ENCODE measurements at places on chromosomes 11 and 22.

DNA sequence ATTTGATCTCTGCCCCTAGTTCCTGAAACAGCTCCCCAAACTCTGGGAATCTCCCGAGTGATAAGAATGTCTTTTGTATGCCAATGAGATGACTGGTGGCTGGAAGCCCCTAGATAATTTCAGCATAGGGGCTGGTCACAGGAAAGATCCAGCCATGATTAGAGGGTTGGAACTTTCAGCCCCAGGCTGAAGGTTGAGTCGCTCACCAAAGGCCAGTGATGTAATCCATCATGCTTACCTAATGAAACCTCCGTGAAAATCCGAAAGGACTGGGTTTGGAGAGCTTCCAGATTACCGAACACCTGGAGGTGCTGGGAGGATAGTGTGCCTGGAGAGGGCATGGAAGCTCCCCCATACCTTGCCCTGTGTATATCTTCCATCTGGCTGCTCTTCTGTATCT, 26.0 kb downstream of the LRRC32 start:
- DNase-seq, result no peak

DNA sequence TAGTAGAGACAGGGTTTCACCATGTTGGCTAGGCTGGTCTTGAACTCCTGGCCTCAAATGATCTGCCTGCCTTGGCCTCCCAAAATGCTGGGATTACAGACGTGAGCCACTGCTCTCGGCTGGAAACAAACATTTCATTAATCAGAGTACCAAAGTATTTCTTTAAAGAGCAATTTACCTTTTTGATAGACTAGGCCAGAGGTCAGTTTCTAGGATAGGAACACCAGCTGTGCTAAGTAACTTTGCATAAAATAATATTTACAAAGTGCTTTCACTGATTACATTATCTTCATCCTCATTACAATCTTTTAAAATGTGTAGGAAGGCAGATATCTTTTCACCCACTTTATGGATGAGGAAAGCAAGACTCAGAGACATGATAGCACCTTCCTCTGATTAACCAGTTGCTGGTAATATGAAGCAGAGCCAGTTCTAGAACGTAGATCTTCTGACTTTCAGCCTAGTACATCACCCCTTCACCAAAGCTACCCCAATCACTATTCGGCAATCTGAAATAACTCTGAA, 355.2 kb downstream of the SOX6 start:
- no peak for DNase-seq

DNA sequence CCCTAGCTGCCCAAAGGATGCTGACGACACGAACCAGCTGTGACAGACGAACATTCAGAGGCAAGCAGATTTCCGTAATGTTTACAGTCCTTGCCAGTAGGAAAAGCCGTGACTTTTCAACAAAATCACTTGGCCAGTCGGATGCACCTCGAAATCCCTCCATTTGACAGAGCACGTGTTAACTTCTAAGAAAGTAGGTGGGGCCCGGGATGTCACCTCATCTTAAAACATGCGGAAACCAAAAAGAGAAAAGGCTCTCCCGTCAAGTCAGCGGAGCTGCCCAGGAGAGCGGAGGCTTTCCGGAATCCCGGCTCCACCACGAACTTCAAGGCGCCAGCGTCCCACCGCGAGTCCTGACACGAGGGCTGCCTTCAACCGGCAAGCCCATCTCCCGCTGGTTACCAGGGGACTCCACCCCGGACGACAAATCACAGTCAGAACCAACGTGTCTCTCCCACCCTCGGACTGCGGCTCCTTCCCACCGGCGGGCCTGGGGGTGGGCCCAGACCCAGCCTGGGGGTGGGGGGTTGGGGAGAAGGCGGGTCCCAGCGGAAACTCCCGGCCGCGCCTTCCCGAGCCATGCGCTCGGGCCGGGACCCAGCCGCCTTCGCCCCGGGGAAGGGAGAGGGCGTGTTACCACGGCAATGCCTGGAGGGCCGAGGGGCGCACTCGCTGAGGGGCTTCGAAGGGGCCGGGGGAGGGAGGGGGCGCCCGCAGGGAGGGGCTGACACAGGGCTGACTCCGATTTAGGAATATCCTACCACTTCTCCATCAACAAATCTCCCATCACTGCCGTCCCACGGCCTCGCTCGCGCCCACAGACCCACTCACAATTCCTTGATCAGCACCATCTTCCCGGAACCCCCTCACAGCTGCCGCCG, 475 bp downstream of the PITPNB start:
- peak; percentile 40 for DNase-seq

DNA sequence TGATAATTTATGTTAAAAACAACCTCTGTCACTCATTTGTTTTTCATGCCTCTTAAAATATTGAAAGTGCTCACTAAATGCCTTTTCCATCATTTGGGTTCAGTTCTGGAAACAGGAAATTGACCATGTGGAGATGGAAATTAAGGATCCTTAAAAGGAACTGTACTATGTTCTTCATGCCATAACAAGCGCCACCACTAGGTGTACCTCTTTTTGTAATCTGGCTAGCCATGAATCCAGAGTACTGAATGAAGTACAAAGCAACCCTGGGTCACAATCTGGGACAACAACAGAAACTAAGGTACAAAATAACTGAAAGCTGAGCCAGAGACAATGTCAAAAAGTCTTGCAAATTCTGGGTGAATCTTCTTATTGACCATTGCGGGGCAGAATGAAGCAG, 559.1 kb downstream of the FAM181B start:
- no peak for DNase-seq

DNA sequence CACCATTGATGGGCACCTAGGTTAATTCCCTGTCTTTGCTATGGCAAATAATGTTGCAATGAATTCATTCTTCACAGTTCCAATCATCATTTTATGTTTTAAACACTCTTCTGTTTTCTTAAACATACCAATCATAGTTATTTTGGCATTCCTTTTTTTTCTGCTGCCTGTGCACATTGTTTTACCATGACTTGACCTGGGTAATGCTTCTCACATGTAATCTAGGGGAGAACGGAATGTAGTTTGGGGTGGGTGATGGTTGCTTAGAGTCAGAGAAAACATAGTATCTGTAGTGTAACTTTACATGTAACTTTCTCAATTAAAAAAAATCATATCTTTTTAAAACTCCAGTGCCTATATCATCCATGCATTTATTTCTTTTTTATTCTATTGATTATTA, 1945.3 kb upstream of the RAG2 start:
- no peak for DNase-seq

GRCh38 chr11:29343465-29344333, 673.1 kb downstream of the KCNA4 start:
- no peak for DNase-seq

DNA sequence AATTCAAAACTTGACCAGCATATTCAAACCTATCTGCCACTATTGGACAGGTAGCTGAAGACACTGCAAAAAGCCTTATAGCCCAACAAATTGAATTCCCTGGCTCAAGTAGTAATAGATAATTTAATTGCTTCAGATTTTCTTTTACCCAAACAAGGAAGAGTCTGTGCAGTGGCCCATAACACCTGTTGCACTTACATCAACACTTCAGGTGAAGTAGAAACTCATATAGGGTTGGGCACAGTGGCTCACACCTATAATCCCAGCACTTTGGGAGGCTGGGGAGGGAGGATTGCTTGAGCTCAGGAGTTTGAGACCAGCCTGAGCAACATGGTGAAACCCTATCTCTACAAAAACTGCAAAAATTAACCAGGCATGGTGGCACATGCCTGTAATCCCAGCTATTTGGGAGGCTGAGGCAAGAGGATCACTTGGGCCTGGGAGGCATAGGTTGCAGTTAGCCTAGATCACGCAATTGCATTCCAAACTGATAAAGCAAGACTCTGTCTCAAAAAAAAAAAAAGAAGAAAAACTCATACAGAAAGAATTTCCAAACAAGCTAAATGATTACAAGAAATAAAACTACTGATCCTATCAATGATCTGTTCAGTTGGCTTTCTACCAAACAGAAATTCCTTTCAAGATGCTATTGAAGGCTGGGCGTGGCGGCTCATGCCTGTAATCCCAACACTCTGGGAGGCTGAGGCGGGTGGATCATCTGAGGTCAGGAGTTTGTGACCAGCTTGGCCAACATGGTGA, 9.5 kb downstream of the FOLR3 start:
- DNase-seq, result no peak

- no peak for DNase-seq
Measured at GRCh38 chr11:7514099-7514591, 346 bp downstream of the PPFIBP2 start.

DNA sequence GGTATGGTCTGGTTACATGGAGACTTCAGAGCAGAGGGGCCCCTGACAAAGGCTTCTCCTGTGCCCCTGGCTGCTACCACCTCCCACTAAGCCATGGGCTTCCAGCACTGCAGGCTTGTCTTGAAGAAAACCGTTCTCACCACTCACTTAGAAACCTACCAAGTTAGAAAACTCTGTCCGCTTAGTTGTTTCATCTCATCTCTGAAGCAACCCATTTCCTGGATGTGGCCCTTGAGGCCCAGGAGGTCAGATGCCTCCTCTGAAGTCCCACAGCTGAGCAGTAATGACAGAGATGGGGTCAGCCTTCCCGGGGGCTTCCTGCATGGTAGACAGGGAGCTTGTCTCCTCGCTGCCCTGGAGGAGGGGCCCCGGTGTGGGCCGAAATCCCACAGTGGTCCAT, 12.9 kb downstream of the CSF2RB start:
- DNase-seq, result no peak

DNA sequence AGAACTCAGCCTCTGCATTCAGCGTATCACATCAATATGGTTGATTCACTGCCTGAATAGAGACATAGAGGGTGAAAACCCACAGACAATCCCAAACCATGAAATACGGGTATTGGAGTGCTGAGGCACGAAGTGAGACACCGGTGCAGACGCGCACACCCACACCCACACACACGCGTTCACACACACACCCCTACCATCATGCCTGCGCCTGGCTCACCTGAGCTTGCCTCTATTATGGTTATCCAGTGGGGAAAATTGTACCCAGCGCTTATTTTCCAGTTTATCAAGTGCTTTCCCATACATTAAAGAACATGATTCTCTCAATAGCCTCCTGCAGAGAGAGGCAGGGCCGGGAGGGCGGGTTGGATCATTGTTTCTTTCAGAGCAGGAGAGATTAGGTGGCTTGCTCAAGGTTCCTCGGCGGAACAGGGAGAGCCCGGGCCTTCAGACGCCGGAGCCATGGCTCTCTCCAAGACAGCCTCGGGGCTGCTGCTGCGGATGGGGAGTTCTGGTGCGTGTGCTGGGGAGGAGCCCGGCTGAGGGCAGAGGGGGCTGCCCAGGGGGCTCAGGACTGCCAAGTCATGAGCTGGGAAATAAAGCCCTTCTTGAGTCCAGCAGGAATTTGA, 78.9 kb upstream of the THY1 start:
- DNase-seq, result no peak

GRCh38 chr11:115238791-115239190, 265.4 kb downstream of the CADM1 start:
- no peak for DNase-seq

DNA sequence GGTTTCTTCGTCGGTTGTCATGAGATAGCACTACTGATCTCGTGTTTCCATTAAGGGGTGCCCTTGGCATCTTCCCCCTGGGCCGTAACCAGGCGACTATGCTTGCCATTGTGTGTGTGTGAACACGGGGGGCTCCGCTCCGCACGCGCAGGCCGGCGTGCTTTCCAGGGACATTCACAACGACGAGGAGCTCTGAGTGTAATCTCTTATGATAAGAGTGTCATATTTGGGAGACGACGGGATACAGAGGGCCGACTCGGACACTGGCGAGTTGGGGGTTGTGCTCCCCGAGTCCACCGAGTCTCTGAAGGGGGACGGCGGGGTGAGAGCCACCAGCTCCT, 170.9 kb upstream of the CTSC start:
- DNase-seq, result no peak

- DNase-seq, result no peak
Measured at GRCh38 chr22:37611207-37611606, 2.6 kb downstream of the GGA1 start.

GRCh38 chr11:12552692-12553091, 121.5 kb upstream of the TEAD1 start:
- DNase-seq, result no peak

GRCh38 chr22:36180038-36180880, 19.7 kb upstream of the APOL3 start:
- peak; percentile 66 for DNase-seq

- no peak for DNase-seq
Measured at GRCh38 chr22:30996462-30996861, 27.4 kb downstream of the TUG1 start.

- DNase-seq, result no peak
Measured at GRCh38 chr11:126007238-126007637, 55.4 kb downstream of the CDON start.

GRCh38 chr22:35612903-35613302, 4.2 kb downstream of the MB start:
- DNase-seq, result no peak

- no peak for DNase-seq
Measured at GRCh38 chr11:2093575-2094353, 45.4 kb downstream of the IGF2 start.

DNA sequence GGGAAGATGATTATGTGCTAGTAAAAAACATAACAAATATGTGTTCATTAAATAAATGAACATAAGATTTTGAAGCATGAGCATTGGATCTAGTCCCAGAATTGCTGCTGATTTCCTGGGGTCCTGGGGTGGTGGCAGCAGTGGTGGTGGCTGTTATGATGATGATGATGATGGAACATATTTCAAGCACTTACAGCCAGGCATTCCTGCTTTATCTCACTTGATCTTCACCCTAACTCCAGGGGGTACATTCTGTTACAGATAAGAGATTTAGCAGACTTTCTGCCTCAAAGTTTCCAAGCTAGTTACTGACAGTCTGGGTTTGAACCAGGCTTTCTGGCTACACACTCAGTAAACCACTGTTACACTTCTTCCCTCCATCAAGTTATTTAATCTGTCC, 5.2 kb downstream of the TRAPPC4 start:
- DNase-seq, result no peak

GRCh38 chr11:71459767-71460320, 6.8 kb downstream of the NADSYN1 start:
- no peak for DNase-seq

DNA sequence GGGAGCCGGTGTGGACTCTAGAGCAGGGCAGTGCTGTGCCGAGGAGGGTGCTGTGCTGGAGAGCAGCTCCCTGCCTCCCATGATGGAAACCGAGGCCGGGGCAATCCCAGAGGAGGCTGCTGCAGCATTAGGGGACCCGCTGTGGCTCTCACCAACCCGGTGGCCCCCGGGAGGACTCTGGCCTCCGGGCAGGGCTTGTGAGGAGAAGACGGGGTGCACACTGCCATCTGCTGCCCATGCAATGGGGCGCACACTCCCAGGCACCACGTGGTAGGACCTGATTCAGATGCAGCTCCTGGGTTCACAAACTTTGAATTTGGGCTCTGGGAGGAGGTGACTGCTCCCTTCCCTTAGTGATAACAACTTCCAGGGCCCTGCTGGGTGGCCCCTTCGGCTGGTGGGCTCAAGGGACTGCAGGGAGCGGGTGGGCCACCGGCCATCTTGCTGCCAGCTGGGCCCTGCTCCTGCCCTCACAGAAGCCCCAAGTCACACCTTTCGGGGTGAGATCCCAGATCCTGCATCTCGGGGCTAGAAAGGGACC, 93.8 kb upstream of the FGF3 start:
- no peak for DNase-seq

GRCh38 chr11:130827451-130828377, 88.6 kb downstream of the SNX19 start:
- no peak for DNase-seq

GRCh38 chr11:35163209-35163608, 24.2 kb downstream of the CD44 start:
- no peak for DNase-seq

GRCh38 chr11:413120-414081, 1.4 kb downstream of the SIGIRR start:
- no peak for DNase-seq

GRCh38 chr11:115630214-115630613, 126.0 kb upstream of the CADM1 start:
- no peak for DNase-seq
